Activated CD4-positive, alpha-beta T cell treated with anti-CD3 and anti-CD28 coated beads, Interleukin-2, amount 10 ng/mL, durations not matched to agents 7 days and 5 days (primary cell): ENCODE measurements at places on chromosomes 4 and X. TPM values are rescaled to one million over a fixed set of nuclear protein-coding genes. Genes with fewer than 3 reads are reported as not detected.

PDE6B gene
- total RNA-seq = 18.7 TPM

GUCY1A1 gene
- not detected for total RNA-seq

DGKK gene
- total RNA-seq = not detected

SYN1 gene
- 0.35 TPM for total RNA-seq

DNA sequence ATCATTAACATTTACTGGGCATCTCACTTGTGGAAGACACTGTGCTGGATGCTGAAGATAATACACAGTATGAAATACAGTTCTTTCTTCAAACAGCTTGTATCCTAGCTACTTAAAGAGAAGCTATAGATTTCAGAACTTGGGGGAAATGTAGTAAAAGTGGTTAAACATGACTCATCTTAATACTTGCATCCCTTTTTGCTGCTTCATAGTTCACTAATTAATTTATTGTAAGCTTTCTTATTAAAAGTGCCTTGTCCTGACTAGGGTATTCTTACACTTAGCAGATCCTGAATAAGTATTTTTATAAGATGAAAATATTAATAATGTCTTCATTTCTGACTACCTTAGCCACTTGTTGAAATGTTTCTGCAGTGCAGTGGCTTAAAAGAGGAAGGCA is 132.8 kb upstream of the STIM2 start:
- peaks cover 18% of the 10 kb centered on the region for H3K4me1 ChIP-seq
- DNase-seq = no peak
- H3K27ac ChIP-seq = no peak overlapping the region
- no peaks in the 10 kb centered on the region for H3K27me3 ChIP-seq
- no peaks in the 10 kb centered on the region for H3K36me3 ChIP-seq
- H3K4me3 ChIP-seq = no peak overlapping the region

GRCh38 chr4:25813448-25814106 is 49.2 kb downstream of the SEL1L3 start:
- H3K27me3 ChIP-seq = no peaks in the 10 kb centered on the region
- H3K36me3 ChIP-seq = peaks cover 26% of the 10 kb centered on the region
- H3K27ac ChIP-seq = no peak overlapping the region
